ENCODE measurements at places on chromosomes 7 and 10.

DNA sequence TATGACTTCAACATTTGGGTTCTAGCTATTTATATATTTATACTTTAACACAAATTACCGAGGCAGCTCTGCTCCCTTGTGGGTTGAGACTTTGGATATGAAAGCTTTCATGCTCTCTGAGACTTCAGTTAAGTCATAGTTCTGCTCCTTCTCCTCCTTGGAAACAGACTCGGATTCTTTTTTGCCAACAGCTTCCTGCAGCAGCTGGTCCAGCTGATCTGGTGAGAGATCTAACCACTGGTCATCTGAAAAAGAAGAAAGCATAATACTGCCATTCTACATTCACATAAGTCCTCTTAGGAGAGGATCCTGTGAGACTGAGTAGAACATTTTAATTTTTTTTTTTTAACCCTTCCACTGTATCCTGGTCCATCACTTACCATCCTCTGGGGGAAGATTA is 28.6 kb downstream of the ECD start:
- DNase-seq: no peak

- DNase-seq: no peak
Observed at GRCh38 chr7:90772410-90772809, 176.3 kb downstream of the CDK14 start.

DNA sequence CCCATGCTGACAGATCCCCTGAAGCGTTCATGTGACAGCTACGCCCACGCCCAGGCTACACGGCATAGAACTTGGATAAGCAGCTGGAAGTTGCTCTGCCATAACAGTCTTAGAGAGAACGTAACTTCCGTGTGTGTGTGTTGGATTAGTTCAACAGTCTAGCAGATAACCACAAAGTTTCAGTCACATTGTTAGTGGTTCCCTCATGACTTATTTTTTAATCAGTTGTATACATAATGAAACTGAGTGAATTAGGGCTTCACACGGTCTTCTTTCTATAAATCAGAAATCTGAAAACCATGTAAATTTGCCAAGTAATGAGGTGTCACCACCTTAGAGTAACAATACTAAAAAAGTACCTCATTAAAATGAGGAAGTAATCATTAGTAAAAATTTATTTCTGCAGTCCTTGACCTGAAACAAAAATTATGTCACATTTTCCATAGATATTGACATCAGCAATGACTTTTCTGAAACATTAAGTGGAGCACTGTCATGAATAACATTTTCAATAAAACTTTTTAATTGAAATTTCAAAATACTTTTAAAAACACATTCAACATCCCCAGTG is 21.7 kb upstream of the MACC1 start:
- DNase-seq: no peak

DNA sequence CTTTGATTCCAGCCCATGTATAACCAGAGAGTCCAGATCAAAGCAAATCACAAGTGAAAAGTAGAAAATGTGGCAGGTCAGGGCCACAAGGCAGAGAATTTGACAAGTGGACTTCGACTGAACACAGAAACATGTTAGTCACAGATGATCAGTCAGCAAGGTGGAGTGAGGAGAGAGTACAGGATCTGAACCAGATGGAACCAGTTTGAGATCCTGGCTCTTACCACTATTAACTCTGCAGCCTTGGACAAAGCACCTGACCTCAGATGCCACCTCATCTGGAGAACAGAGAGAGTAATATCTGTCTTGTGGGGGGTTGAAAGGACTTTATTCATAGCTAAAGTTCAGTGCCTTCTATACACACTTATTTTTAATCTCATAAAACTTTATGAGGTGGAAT is 4.4 kb downstream of the MRLN start:
- DNase-seq: no peak

- no peak for DNase-seq
Observed at GRCh38 chr7:33054261-33054964, 8.2 kb downstream of the NT5C3A start.

GRCh38 chr7:42476255-42476654 is 239.2 kb upstream of the GLI3 start:
- DNase-seq: no peak

GRCh38 chr10:84314275-84314674 is 14.1 kb upstream of the CCSER2 start:
- no peak for DNase-seq

GRCh38 chr10:71679425-71679824 is 40.2 kb downstream of the C10orf105 start:
- DNase-seq: no peak

GRCh38 chr7:130974169-130974568 is 240.2 kb upstream of the KLF14 start:
- DNase-seq: no peak

DNA sequence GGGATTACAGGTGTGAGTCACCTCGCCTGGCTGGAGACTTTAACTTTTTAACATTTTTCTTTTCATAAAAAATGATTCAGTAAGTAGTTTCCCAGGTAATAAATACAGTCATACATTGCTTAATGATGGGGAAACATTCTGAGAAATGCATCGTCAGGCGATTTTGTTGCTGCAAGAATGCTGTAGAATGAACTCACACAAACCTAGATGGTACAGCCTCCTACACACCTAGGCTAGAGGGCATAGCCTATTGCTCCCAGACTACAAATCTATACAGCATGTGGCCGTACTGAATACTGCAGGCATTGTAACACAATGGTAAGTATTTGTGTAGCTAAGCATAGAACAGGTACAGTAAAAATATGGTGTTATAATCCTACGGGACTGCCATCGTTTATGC is 108.5 kb upstream of the SFMBT2 start:
- no peak for DNase-seq

DNA sequence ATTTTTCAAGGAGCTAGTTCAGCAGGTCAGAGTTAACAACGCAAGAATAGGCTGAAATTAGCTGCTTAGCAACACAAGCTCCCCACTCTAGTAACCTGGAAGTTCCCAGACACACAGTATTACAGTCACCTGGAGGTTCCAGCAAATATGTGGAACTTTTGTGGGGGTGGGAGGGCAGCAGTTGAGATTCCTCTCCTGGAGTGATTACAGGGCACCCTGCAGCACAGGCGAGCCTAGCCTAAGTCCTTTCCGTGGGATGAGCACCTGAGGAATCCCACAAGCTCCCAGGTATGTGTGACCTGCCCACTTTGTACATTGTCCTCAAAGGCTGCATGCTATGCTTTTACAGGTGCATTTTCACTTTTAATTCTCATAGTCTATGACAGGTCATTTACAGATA is 13.6 kb downstream of the TPK1 start:
- DNase-seq: no peak

DNA sequence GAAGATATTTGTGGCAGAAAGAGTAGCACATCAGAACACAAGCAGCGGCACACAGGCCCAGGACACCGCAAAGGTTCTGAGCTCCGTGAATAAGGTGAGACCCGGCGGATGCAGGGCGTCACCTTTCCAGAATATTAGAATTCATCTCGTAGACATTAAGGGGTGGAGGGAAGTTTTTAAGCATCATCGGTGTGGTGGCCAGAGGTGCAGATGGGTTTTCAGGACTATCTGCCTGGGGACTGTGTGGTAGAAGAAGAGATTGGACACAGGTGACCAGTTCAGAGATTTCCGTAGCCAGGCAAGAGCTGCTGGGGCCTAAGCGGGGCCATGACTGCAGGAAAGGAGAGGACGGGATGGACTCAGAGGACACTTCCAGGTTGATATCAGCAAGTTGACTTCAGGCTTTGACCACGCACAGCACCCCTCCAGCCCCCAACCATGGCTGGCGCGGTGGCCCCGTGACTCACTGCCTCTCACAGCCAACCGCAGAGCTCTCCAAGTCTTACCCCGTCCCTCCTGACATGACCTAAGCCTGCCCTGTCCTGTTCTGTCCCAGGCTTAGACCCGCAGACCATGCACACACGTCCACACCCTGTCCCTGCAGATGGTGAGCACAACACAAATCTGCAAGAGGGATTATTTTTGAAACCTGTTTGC is 97.2 kb downstream of the OAT start:
- DNase-seq: no peak

DNA sequence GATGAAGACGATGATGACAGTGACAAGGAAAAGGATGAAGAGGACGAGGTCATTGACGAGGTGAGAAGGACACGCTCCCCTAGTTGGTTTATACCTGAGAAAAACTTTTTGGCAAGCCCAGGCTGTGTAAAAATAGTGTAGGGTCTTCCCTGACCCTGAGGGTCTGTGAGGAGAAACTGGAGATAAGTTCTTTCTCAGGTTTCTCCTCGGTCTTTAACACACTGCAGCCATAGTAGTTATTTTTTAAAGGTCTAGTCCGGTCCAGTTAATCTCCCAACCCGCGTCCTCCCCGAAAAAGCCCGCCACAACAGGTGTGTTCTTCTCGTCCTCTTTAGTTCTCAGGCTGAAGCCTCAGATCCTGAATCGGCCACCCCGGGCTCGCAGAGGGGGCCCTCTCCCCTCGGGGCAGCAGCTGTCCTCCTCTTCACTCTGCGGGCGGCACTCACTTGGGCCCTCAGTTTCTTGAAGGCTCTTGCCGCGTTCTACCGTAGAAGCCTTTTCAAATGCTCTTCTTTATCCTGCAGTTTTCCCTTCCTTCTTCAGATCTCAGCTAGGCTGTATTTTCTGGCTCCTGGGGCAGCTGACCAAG is 411 bp downstream of the BCCIP start:
- no peak for DNase-seq

DNA sequence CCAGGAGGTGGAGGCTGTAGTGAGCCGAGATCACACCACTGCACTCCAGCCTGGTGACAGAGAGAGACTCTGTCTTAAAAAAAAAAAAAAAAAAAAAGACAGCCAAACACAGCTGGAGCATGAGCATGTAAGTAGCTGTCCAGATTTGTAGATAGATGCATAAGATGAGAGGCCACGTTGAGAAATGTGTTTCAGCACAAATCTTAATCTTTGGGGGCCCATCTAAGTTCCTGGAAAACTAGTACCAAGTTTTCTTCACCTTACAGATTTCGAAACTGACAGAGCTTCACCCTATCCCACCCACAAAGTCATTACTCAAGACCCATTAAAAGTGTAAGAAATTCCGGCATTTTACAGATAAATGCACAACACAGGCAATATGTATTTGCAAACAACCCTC is 208.2 kb downstream of the PARD3 start:
- no peak for DNase-seq

DNA sequence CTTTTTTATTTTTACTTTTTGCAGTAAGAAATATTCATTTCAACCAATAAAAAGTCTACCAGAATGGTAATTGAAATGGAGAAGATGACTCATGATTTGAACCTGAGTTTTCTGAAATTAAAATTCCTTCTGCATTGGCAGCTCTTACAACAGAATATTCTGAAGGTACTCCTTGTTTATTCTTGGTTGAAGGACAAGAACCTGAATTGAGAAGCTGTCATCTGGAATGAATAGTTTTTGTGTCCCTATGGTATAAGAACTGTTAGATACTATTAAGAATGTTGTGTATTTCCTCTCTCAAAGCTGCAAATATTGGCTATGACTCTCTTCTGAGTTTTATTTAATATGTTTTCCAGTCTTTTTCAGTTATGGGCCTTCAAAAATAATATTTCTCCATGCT is 56.1 kb downstream of the CDK1 start:
- DNase-seq: no peak

- peak; percentile 64 for DNase-seq
Observed at GRCh38 chr7:92614660-92615174, 24.5 kb upstream of the FAM133B start.

GRCh38 chr7:64992971-64993370 is 2.1 kb upstream of the ZNF117 start:
- DNase-seq: no peak

GRCh38 chr7:2594599-2594998 is 35.8 kb downstream of the IQCE start:
- no peak for DNase-seq

- DNase-seq: no peak
Observed at GRCh38 chr7:103719070-103719469, 270.4 kb downstream of the RELN start.

- no peak for DNase-seq
Observed at GRCh38 chr10:117796130-117796745, 250.5 kb downstream of the RAB11FIP2 start.

GRCh38 chr10:3111621-3112163 is 44.3 kb downstream of the PFKP start:
- peak; percentile 47 for DNase-seq

DNA sequence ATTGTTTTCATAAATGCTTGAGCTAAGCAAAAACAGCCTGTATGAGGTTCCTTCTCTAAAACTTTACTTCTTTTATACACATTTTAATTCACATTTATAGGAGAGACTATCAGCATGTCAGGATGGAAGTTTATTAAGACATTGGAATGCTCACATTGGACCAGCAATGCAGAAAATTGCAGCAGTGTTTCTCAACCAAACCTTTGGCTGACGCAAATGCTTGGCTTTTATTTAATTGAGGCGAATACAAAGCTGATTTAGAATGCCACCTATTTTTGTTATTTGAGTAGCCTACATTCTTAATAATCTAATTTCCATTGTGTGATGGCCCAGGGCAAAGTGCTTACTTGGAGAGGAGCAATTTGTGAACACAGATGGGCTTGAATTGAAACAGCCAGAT is 283.2 kb downstream of the ARL4A start:
- no peak for DNase-seq

GRCh38 chr7:129076886-129077285 is 22.0 kb upstream of the TNPO3 start:
- no peak for DNase-seq

DNA sequence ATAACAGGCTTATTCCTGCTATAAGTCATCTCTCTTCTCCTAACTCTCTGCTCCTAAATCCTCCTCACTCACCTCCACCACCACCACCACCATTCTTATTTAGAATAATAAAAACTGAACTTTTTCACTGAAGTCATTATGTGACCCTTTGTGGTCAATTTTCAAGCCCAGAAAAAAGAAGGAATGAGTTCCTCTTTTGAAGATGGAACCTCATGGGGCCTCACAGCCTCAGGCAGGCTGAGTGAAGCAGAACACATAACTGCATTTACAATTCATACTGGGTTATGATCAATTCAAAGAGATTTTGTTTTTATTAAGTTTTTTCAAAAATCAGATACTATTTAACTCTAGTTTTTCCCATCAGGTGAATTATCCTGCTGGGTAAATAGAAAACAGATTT is 29.8 kb downstream of the PNLIPRP3 start:
- no peak for DNase-seq

- DNase-seq: peak; percentile 19
Observed at GRCh38 chr10:121442086-121442935, 155.9 kb downstream of the FGFR2 start.

All from caudate nucleus (tissue), 63 donors.